ENCODE measurements at places on chromosomes 3 and 15.
A peak's percentile ranks its signal among the peaks of the same experiment; 100 is the strongest.

DNA sequence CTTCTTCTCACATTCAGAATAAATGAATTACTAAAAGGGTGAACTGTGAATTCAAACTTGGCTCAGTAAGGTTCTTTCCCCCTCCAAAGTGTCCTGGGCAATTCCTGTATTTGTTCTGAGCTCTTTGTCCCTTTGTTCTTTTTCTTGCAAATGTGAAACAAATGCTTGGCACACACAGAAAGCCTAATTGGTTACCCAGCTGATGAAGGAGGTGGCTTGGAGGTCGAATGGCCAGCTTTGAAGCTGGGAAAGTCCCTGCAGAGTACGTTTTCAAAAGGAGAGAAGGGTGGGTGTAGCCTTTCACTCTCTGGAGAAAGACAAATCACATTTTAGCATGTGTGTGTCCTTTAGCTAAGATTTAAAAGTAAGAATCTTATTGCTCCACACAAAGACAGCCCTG, 154.4 kb downstream of the PEX5L start:
- no peak for DNase-seq

GRCh38 chr3:155785662-155786295, 20.3 kb downstream of the C3orf33 start:
- no peak for DNase-seq

DNA sequence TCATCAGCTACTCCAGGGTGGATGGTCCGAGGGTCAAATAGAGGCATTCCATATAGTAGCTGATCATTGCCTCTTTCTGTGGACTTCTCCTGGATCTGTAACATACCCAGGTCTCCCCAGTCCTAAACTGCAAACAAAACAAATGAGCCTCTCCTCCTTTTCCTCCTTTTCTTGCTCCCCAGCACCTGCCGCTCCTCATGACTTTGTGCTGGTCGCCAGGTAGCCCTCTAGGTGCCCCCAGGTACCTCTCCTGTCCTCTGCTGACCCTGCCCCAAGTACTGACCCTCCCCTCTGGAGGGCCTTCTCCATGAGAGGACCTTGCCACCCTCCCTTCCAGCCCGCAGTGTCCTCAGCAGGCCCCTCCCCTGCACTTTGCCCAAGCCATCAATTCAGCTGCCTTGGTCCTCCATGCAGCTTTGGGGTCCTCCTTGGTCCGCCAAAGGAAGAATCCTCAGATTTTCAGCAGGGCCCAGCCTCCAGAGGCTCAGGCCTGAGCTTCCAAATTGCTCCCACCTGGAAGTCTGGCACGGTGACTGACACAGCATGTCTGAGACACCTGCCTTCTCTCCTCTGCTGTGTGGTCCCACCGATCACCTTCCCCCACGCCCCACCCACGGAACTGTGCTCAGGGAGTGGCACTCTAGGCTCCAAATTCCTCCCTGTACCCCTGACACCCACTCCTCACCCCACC, 111.0 kb downstream of the LRRK1 start:
- no peak for DNase-seq

GRCh38 chr3:145290010-145290409, 871.0 kb downstream of the PLOD2 start:
- DNase-seq = no peak

DNA sequence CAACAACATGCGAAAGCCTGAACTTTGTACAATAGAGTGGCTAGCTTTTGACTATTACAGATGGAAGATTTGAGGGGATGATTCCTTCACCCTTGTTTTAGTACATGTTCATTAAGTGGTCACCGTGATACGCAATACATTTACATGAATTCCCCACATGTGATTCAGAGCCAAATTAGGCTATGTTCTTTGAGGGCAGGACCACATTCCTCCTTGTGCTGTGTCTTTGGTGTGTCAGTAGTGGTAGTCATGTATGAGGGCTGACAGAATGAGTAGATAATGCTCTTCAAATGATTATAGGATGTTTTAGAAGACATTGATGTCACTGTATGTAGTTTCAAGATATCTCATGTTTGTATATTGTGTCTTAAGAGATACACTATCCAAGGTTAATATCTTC, 12.1 kb downstream of the PTPRG start:
- DNase-seq = no peak

DNA sequence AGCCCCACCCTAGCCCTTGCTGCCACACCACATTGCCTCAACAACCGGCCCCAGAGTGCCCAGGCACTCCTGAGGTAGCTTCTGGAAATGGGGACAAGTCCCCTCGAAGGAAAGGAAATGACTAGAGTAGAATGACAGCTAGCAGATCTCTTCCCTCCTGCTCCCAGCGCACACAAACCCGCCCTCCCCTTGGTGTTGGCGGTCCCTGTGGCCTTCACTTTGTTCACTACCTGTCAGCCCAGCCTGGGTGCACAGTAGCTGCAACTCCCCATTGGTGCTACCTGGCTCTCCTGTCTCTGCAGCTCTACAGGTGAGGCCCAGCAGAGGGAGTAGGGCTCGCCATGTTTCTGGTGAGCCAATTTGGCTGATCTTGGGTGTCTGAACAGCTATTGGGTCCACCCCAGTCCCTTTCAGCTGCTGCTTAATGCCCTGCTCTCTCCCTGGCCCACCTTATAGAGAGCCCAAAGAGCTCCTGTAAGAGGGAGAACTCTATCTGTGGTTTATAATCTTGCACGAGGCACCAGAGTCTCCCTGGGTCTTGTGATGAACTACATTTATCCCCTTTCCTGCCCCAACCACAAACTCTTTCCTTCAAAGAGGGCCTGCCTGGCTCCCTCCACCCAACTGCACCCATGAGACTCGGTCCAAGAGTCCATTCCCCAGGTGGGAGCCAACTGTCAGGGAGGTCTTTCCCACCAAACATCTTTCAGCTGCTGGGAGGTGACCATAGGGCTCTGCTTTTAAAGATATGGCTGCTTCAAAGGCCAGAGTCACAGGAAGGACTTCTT, 39.1 kb downstream of the MESD start:
- no peak for DNase-seq

GRCh38 chr3:5294356-5294755, 106.8 kb downstream of the EDEM1 start:
- no peak for DNase-seq

DNA sequence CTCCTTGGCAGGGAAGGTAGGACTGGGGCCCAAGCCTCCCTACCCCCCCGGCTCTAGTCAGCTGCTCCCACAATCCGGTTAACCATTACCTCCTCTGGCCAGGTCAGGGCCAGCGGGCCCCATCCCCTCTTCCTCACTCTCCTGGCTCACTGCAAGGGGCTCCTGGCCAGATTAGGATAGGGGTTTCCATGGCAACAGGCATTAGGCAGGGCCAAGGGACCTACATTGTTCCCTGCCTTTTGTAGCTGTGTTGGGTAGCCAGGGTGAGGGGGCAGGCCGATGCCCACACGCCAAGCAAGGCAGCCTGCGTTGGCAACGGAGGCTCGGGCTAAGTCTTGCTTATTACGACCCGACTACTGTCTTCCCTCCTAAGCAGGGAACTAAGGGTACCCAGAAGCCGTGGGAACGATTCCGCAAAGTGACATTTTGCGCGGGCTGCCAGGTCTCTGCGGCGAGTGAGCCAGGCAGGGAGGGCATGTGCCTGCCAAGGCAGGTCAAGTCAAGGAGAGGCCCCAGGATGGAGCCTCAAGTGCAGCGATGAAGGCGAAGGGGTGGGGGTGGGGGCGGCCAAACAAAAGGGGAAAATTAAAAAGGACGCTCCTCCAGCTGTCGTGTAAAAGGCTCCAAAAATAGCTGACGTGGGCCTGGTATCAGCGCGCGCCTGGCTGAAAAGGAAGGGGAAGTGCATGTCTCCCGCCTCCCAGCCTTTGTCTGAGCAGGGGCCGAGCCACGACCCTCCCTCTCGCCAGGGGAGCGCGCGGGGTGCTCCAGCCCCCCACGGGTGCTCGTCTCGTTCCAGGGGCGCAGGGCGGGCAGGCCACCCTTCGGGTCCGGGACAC, 919 bp downstream of the IDH2 start:
- DNase-seq = peak; percentile 43

- no peak for DNase-seq
These were observed 1.3 kb upstream of the DPP8 start for GRCh38 chr15:65518633-65519285.

GRCh38 chr15:41080144-41080543, 35.9 kb downstream of the INO80 start:
- DNase-seq = no peak

- DNase-seq = no peak
These were observed 35.6 kb downstream of the AGBL1 start for GRCh38 chr15:86115145-86115801.

DNA sequence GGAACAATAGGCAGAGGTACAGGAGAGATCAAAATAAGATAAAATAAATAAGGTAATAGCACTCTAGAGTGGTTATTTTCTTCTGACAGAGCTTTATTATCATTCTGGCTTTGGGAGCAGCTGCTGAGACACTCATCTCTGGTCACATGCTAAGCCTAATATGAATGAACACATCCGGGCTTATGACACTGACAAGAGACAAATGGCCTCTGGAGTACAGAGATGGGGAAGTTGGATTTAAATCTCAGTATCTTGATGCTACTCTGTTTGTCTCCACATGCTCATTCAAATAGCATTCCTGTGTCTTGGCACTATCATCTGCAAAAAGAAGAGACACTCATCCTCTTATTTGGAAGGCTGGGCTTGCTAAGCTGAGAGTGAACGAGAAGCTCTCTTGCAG, 55.6 kb downstream of the TMEM45A start:
- no peak for DNase-seq

DNA sequence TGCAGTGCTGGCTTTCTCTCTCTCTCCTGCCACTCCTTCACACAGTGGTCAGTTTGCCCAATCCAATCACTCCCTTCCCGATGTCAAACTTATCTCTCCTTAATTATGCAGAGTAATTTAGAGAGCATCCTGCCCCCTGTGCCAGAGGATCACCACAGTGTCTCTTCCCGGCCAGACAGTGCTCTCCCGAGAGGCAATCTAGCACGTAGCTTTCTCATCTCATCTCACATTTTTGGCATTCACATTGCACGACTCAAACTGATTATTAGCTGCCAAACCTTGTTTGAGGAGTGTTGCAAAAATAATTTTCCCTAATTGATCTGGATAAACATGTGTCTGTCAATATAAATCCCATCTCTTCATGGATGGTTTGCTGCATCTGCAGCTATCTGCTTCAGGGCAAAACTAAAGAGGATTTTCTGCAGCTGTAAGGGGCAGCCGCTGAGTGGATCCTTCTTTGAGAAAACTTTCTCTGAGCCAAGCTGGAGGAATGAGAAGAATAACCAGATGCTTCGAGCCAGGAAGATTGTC, 37.8 kb downstream of the SSUH2 start:
- no peak for DNase-seq

DNA sequence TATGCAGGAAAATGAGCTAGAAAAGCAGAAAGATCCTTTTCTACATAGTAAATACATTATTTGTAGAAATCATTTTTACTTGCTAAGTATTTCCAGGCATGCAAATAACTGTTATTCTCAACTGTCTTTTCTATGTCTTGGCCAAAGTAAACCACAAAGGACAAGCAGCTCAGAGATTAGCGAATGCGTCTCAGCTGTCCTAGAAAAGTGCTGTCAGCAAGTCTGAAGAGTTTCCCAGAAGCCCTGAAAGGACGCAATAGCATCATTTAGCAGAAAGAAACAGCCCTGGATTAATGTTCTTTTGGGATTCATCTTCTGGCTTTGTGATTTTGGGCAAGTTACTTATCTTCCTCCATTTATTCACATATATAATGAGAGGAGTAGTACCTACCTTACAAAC, 100.3 kb downstream of the ZIC1 start:
- DNase-seq = no peak

DNA sequence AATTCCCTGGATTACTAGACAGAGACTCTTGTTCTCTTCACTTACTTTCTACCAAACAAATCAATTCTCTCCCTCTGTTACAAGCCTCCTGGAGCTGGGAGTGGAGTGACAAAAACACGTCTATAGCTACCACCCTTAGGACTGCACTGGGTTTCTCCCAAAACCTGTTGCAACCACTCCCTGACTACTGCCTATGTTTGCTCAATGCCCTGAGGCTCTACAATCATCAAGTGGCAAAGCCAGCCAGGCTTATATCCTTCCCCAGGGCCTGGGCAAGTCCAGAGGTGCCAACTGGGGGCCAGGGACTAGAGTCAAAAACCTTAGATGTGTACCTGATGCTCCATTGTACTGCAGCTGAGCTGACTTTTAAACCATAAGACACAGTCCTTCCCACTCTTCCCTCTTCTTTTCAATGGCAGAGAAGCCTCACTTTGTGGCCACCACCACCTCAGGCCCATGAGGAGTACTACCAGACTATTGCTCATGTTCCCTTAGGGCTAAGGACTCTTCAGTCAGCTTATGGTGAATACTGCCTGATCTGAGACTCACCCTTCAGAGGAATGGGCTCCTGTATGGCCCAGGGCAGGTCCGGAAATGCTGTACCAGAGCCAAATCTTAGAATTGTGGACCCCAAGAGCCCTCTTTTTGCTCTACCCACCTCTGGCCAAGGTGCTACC, 125.4 kb upstream of the PLCL2 start:
- no peak for DNase-seq

DNA sequence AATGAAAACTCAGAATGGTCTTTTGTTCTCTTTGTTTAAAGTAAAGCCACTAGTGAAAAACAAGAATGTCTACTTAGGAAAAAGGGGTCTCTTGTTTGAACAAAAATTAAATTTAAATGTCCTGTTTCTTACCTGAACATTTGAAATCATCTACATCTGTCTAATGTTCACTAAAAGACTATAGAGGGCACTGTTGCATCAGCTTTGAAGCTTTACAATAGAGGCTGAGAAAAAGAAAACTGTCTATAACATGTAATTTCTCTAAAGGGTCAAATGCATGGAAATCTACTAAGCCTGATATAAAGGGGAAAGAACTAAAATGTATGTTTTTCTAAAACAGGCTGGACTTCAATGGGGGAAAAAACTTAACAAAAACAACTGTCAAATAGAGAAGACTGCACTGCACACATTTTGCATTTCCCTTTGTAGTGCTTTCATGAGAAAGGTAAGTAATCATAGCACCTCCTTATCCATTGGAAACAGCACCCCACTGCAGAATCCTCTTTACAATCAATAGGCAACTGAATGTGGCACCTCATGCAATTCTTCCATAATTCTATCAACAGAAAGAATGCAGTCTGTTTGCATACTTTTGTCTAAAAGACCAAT, 26.3 kb downstream of the DPH6 start:
- DNase-seq = no peak

GRCh38 chr3:43497422-43497821, 124.4 kb downstream of the ANO10 start:
- no peak for DNase-seq

GRCh38 chr3:172257648-172258400, 190.4 kb downstream of the GHSR start:
- no peak for DNase-seq

DNA sequence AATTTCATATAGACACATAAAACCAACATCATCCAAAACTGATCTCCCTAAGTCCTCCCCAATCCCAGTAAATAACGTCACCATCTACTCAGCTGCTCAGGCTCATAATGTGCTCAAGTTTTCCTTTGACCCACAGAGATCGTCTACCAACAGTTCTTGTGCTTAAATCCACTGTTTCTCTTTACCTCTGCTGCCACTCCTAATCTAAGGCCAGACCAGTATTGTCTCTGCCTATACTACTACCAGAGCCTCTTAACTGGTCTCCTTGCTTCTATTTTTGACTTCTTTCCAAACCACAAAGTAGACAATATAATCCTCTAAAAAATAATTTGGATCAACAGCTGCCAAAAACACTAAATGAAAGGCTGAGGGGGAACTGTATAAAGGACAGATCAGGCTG, 65.3 kb downstream of the CLASP2 start:
- DNase-seq = no peak

Measured in activated naive CD4-positive, alpha-beta T cell treated with anti-CD3 and anti-CD28 coated beads, Interleukin-2, amount 50 U/mL, for 16 hours (primary cell).